ENCODE measurements at places on chromosomes 3 and 15.

DNA sequence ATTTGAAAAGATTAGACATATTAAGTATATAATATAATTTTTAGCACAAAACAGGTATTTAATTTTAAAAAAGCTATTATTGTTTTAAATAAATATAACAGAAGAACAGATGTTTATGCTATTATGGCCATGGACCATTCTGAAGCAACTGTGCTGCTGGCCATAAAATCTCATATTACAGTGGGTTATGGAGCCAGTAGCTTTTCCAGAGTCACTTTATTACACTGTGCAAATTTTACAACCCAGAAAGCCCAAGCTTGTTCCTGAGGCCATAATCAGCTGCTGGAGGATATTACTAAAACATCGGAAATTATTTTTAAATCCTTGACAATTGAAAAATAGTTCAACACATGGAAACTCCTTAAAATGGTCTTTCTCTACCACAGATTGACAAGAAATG, 557.3 kb upstream of the KCNMB2 start:
- DNase-seq = no peak

DNA sequence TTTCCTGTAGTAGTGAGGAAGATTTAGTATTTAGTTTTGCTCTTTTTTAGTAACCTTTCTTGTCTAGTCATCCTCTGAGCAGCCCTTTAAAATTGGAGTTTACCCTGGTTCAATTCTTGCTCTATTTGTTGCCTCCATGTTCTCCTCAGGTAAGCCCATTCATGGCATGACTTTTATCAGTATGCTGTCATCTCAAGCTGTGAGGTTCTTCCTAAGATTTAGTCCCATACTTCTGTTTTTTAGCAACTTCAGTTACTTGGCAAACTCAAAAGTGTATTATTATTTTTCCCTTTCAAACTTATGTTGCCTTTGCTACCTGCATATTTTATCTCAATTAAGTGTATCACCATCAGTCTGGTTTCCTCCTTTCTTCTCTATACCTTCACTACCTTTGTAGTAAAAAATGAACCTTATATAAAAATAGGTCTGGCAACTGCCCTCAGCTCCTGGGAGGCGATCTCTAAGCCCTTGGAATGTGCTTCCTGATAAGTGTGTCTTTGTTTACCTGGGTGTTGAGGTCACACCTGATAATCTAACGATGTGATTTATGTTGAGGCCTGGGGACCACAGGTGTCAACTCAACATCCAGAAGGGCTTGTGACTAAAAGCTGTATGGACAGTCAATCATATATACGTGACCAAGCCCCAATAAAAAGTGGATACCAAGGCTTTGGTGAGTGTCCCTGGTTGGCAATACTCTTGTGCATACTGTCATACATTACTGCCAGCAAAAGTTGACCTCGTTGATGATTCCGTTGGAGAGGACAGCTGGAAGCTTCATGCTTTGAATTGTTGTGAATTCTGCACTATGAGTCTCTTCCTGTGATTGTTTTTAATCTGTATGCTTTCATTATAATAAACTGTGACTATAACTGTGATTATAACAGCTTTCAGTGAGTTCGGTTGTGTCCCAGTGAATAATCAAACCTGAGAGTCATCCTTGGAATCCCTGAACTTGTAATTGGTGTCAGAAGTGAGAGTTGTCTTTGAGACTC, 3.9 kb downstream of the NSUN3 start:
- DNase-seq = no peak

GRCh38 chr15:93070132-93070531, 18.9 kb downstream of the RGMA start:
- no peak for DNase-seq

DNA sequence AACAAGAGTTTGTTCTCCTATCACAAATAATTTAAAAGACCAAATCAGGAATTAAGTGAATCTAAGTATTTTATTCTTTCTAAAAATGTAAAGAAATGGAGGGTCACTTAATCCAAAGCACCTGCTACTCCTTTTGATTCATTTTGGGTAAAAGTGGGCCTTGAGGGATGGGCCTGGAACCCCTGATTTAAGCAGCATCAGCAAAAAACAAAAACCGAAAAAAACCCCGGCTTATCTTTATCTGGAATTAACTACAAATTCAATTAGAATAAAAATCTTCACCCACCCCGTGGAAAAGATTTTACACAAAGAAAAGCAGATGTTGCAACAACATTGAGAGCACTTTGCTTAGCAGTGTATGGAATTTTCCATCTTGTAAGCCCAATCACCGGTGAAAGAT, 1018.2 kb downstream of the MCTP2 start:
- DNase-seq = no peak

Data from stimulated activated CD8-positive, alpha-beta memory T cell treated with anti-CD3 and anti-CD28 coated beads, Interleukin-7, amount 100 ng/mL, for 24 hours (primary cell).